ENCODE measurements at places on chromosomes 7 and 10. TPM values are rescaled to one million over a fixed set of nuclear protein-coding genes. Genes with fewer than 3 reads are reported as not detected.

Gene OR6B1
- not detected for total RNA-seq

Gene MMRN2
- 5.2 TPM for total RNA-seq

Gene PCGF5
- total RNA-seq, result 56.3 TPM

Gene ZNF775
- 3.4 TPM for total RNA-seq

Gene ZNF777
- 7.4 TPM for total RNA-seq

Gene STEAP1
- 55.5 TPM for total RNA-seq
